ENCODE measurements at places on chromosomes 4 and X.

DNA sequence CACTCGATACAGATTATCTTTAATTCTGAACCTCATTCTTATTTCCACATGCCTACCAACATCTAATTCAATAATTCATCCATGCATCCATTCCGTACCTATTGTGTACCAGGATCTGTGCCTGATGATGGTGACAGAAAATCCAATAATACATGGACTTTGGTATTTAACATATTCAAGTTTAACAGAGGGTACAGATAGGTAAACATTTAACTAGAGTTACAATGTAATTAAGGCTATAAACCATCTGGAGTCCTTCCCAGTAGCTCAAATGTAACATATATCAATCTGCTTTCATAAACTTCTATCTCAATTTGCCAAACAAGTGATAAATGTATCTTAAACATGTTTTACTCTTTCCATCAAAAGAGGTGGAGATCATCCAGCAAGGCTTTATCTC, 561.5 kb upstream of the FTHL17 start:
- no peak for DNase-seq

- DNase-seq: no peak
Measured at GRCh38 chr4:37951461-37952352, 8.5 kb upstream of the PTTG2 start.

DNA sequence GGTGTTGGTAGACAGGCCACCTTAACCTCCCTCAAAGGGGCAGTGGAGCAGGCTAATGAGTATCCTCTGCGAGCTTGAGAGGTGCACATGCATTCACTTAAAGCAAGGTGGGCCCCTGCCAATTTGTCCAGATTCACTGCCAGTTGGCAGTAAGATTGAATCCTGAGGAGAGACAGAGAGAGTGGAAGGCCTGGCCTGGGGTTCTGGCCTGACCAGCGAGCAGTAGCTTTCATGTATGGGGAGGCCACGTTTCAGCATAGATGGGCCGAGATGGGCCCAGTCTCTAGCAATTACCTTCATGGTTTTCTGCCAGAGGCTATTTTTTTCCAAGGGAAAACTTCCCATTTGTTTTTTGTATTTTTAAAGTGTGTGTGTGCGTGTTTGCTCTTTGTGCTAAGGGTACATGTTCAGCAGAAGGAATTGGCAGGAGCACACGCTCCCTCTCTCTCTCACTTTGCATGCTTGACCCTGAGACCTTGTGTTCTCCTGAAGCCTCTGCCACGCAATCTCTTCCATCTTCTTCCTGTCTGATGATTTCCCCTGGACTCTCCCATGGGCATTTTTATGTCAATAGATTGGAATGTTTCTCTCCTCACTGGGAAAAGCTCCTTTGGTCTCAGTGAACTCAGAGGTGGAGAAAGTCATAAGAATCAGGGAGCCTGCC, 215.8 kb upstream of the SFRP2 start:
- no peak for DNase-seq

- no peak for DNase-seq
Measured at GRCh38 chrX:104568304-104568915, 2.4 kb downstream of the IL1RAPL2 start.

DNA sequence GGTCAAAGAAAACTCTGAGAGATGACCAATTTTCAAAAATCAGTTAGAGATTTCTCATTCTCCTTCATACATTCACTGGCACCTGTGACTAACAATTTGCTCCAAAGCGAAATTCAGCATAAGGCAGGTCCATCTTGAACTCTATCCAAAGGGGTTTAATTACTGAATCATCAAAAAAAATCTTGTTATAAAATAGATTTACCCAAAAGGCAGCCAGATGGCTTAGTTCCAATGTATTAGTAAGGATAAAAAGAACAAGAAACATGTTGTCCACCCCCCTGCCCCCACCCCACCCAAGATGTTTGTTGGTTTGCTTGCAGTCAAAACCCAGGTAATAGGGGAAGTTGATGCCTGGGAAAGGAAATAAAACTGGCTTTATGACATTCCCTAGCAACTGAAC, 200.3 kb downstream of the ANTXR2 start:
- no peak for DNase-seq

DNA sequence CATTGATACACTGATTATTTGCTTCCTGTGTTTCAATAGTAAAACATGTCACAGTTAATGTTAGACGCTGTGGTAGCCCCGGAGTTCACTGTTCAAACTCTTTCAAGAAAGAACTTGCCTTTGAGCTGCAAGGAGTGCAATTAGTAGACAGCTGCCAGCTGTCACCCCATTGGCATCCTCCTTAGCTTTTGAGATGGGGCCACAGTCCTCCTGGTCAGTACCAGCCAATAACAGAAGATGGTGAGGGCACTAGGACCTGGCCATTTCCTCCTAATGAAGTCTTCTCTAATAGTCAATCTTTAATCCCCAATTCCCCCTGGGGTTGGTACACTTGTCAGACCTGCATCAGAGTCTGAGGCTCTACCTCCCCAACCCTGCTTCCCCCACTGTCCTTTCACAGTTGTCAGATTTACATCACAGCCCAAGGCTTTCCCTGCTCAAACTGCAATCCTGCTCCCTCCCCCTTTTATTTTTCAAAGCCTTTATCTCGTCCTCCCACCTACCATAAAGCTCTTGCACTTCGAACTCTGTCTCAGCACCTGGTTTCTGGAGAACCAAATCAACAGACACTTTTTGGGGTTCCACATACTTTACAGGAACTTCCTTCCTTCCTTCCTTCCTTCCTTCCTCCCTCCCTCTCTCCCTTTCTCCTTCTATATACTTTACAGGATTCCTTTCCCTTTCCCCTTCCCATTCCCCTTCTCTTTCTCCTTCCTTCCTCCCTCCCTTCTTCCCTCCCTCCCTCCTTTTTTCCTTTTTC, 182.0 kb downstream of the RASL11B start:
- DNase-seq: no peak

GRCh38 chrX:119055687-119056086, 17.1 kb upstream of the CT47C1 start:
- DNase-seq: no peak

GRCh38 chrX:78540171-78540570, 119.0 kb downstream of the RTL3 start:
- no peak for DNase-seq

GRCh38 chr4:18405054-18405453, 383.5 kb upstream of the LCORL start:
- no peak for DNase-seq

DNA sequence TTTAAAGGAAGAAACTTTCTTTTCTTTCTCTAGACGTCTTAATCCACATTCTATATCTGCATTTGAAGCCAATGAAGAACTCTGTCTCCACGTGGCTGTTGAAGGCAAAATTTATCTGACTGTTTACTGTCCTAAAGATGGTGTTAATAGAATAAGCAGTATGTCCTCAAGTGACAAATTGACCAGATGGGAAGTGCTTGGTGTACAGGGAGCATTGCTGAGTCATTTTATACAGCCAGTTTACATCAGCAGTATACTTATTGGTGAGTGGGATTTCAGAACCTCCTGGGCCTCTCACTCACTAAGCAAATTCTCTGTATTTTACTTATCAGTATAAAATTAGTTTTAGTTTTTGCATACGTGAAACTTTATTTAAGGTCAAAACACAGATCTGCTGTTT, 33.7 kb downstream of the ADAD1 start:
- DNase-seq: no peak

GRCh38 chr4:82782626-82783345, 15.8 kb downstream of the SCD5 start:
- no peak for DNase-seq

DNA sequence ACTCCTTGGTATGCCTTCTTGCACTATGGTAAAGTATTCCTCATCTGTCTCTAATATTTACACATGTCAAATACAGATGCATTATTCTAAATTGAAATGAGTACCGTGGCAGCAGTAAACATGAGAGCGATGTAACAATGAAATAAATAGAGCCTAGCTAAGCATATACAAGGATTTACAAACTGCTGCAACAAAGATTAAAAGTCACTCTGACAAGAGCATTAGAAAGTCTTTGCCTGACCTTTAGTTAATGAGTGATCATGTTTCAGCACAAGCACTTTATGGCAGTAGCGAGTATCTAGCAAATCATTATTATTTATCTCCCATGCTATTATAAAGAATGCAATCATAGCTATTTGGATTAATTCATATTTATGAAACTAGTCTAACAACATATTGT, 547.0 kb upstream of the NDST4 start:
- no peak for DNase-seq

- DNase-seq: peak; percentile 22
Measured at GRCh38 chr4:40264995-40265909, 68.4 kb downstream of the RHOH start.

DNA sequence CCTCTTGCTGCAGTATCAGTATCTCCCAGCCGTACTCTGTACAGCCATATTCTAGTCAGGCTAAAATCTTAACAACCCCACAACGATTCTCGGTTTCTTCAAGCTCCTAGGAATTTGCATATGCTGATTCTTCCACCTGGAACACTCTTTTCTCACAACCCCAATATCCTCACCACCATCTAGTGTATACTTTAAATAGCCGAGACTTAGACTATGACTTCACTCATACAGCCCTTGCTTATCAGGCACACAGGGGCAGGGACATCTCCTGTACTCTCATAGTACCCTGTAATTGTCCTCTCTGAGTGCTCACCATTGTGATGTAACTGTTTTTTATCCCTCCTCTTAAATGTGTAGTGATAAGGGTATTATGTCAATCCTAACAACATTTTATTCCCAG, 2126.4 kb upstream of the TENM3 start:
- DNase-seq: no peak

GRCh38 chrX:118239913-118240698, 105.8 kb upstream of the WDR44 start:
- no peak for DNase-seq

GRCh38 chrX:53813670-53814440, 127.3 kb upstream of the HUWE1 start:
- no peak for DNase-seq

GRCh38 chrX:24357106-24357505, 3.3 kb upstream of the SUPT20HL1 start:
- no peak for DNase-seq

DNA sequence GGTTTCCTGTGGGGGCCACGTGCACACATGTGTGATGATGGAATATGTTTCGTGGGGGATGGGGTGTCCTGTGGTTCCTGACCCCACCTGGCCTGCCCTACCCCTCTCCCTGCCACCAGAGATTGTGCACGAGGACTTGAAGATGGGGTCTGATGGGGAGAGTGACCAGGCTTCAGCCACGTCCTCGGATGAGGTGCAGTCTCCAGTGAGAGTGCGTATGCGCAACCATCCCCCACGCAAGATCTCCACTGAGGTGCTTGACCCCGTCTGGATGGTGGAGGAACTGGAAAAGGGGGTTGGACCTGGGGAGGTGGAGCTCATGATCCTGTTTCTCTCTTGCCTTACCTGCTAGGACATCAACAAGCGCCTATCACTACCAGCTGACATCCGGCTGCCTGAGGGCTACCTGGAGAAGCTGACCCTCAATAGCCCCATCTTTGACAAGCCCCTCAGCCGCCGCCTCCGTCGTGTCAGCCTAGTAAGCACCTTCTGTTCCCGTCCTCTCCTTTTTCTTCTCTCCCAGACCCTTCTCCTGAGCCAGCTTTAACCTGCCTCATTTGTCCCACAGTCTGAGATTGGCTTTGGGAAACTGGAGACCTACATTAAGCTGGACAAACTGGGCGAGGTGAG, 5.9 kb downstream of the CDK16 start:
- DNase-seq: no peak

DNA sequence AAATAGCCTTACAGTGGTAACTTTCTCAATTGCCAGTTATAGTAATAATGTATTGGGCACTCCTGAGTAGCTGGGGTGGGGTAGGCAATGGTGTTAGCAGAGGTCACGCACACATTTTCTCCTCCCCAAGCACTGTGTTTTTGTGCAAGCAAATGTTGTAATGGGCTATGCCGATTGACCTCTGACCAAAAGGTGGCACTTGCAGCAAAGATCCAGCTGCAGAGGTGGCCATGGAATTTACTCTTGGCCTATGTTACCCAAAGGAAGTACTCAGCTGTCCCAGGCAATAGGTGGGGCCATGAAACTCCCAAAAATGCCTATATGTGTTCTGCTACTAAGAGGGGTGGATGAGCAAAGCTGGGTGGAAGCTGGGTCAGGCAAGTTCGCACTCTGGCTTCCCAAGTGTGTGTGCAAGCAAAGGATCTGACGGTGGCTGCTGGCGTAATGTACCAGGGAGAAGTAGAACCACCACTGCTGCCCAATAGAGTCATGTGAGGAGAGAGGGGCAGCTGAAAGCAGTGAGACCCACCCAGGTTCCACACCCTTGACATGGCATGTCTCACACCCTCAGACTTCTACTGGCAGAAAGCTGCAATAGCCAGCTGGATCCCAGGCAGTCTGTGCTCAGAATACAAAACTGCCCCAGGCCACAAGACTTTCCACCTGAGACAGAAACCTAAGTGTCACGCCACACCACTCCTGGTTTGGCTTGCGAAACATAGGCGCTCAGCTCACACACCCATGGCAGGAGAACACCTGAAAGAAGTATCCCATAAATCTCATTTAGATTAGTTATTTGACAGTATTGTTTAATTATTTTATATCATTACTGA, 353.3 kb upstream of the EMCN start:
- no peak for DNase-seq

- DNase-seq: no peak
Measured at GRCh38 chrX:39609941-39610340, 487.8 kb downstream of the BCOR start.

DNA sequence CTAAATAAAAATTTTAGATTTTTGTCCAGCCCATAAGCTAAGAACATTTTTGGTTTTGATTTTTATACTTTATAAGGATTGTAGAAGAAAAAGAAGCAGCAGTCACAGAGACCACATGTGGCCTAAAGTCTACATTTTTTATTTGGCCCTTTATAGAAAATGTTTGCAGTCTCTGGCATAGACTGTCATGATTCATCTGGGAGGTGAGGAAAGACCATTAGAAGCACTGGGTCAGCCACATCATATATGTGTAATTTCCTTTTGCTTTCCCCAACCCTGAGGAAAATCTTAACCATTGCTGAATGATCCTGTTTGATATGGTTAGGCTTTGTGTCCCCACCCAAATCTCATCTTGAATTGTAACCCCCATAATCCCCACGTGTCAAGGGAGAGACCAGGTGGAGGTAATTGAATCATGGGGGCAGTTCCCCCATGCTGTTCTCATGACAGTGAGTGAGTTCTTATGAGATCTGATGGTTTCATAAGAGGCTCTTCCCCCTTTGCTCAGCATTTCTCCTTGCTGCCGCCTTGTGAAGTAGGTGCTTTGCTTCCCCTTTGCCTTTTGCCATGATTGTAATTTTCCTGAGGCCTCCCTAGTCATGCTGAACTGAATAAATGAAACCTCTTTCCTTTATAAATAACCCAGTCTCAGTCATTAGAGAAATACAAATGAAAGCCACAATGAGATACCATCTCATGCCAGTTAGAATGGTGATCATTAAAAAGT, 12.1 kb upstream of the COPS4 start:
- no peak for DNase-seq

Measured in effector CD8-positive, alpha-beta T cell (primary cell).